SK-MEL-5 (cell line): ENCODE measurements at places on chromosomes 4 and X. TPM values are rescaled to one million over a fixed set of nuclear protein-coding genes. Genes with fewer than 3 reads are reported as not detected.

Gene CASP6
- total RNA-seq, result 9.4 and 13.3 TPM in 2 replicates

Gene GASK1B
- 11.7 and 12.8 TPM in 2 replicates for total RNA-seq

Gene FAM114A1
- 33.0 and 38.6 TPM in 2 replicates for total RNA-seq

Gene WDR17
- total RNA-seq, result 9.9 and 10.7 TPM in 2 replicates

GRCh38 chr4:168841672-168842019 is 168.4 kb downstream of the CBR4 start:
- no peak for DNase-seq

DNA sequence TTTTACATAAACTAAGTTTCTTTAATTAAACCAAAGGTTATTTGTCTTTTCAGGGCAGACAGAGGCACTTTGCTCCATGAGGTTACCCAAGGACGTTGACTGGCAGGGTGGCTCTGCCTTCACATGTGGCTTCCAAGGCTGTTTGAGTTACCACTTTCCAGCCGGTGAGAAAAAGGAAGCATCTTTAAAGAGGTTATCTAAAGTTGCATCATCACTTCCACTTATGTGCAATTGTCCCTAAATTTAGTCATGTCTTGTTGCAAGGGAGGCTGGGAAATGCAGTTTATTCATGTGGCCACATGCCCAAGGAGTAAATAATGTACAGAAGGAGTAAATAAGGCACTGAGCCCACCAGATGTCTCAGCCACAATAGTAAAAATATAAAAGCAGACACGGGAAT is 29.0 kb upstream of the RAP1GDS1 start:
- peak; percentile 0 for DNase-seq

GRCh38 chr4:37862961-37863360 is 27.9 kb upstream of the TBC1D1 start:
- DNase-seq, result no peak

DNA sequence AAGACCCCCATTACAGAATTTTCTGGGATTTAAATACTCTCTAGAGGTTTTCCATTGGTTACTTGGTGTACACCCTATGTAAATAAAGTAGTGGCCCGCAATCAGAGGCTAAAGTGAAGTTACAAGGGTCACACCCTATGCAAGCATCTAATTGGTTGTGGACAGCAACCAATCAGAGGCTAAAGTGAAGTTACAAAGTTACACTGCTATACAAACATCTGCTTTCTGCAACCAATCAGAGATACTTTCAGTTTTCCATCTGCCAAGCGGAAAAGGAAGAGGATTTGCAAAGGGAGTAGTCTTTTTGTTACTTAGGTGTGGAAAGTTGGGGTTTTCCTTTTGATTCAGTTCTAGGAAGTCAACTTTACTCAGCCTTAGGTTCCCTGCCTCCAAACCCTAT is 2.0 kb upstream of the ATRX start:
- peak; percentile 25 for DNase-seq

GRCh38 chr4:8171984-8172924 is 13.6 kb upstream of the ABLIM2 start:
- no peak for DNase-seq

GRCh38 chr4:118757761-118758251 is 72.6 kb downstream of the METTL14 start:
- DNase-seq, result no peak

DNA sequence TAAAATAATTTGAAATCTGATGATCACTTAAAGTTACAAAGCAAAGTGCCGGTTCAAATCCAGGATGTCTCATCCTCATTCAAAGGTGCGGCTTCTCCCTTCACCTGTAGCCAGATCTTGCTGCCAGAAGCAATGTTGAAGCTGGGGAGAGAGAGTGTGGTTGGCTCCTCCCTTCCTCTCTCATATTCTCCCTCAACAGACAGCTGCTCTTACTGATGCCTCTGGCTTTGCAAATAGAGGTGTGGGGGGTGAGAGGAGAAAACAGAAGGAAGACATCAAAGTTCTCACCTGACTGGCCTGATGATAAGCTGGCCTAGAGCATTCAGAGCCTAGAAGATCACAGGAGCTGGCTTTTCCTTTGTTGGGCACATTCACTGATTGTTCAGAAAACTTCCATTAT is 28.3 kb upstream of the BTC start:
- no peak for DNase-seq
